Stimulated activated CD8-positive, alpha-beta memory T cell treated with anti-CD3 and anti-CD28 coated beads, Interleukin-2, amount 100 ng/mL, for 48 hours (primary cell): ENCODE measurements at places on chromosomes 2 and 18.

GRCh38 chr18:79519751-79520477, 124.2 kb downstream of the NFATC1 start:
- DNase-seq: no peak

DNA sequence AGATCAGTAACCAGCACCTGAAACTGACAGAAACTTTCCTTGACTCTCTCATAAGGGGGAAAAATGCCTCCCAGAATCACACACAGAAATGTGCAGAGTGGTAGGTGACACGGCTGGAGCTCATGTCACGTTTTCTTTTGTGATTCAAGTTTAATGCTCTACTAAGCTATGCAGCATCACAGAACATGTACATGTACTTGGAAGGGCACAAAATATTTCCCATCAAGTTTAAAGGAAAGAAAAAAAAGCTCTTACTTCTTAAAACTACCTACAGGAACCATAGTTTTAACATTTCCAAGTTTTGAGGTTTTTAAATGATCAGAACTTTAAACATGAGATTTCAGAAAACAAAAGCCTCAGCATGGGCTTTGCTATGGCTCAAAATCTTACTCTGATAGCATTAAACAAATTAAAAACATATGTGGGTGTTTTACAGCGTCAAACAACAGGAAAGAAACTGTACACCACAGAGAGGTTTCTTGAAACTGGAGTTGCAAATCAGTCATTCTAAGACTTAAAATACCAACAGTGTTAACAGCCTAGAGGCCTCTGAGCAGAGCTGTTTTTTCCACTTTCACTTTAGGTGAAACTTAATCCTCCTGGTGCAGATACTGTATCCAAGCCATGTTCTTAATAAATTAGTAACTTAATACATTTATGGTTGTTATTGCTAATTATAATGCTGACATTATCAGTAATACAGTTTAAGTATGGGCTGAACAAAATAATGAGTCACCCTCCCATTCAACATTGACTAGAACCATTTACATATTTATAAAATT, 30.1 kb downstream of the MBP start:
- no peak for DNase-seq

GRCh38 chr2:54687595-54688152, 35.8 kb upstream of the EML6 start:
- DNase-seq: no peak

DNA sequence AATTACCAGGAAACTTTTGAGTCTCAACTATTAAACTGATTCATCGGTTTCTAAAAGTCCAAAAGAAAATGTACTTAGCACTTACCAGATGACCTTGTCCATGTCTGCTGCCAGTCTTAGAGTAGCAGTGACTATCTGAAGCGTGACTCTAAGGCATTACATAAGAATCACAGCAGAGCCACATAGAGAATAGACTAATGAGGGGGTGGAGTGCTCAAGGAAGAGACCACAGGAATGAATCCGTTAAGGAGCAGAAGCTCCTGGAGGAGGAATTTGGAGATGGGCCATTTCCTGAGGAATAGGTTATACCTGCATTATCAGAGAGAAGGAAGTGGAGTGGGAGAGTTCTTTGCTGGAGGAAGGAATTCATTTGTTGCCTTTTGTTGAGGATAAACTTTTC, 116.0 kb downstream of the MAP3K20 start:
- no peak for DNase-seq

DNA sequence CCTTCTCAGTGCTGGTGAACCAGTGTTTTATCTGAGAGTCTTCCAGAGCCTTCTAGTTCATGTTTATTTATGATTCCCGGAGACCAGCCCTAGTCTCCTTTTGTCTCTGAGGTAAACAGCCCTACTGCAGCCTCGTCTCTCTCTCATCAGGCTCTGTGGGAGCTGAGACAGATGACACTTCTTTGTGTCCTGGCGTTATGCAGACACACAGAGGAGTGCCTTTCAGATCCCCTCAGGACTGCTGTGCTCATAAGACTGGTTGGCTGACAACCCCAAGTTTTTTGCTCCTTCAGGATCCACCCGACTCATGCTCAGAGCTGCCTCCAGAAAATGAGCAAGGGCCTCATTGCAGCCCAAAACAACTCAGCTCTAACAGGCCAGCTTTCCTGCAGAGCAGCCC, 523.8 kb upstream of the SPHKAP start:
- no peak for DNase-seq

DNA sequence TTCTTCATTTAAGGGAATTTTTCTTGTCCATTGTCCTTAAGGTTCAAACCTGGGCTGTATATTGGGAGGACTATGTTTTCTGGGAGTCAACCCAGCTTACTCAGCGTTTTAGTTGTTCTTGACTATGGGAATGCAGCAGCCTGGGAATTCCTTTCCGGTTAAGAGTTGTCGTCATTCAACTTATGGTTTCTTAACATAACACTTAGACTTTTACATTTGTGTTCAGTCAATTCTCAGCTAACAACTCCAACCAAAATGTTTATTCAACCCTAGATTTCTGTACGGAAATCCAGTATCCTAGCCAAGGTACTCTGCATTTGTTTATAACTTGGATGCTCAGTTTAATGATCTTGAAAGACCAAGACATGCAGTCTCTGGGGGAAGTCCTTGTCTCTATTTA, 960.9 kb downstream of the CBLN2 start:
- no peak for DNase-seq

DNA sequence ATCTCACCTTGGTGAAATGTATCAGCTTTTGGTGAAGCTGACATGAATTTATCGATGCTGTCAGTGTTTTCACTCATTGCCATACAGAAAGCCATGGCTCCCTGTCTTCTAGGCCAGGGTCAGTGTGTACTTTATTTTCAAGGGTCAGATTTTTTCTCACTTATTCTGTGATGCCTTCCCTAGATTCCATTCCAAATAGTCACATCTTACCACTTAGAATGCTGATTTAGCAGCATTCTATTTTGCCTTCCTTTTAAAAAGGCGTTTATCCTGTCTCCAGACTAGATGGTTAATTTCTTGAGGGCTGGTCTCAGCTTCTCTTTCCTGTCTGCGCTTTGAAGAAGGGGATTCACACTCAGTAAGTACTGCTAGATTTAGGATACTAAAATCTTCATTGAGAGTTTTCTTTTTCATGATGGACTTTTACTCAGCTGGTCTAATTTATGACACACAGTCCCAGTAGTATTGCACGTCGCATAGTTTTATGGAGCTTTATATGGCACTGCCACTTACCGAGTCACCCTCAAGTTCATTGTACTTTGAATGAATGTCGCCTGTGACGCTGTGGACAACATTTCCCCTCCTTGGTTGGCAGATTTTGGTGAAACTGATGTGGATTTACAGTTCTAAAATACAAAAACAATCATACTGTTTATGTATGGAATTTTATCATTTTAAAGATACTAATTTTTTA, 194.0 kb downstream of the ZNF407 start:
- no peak for DNase-seq

DNA sequence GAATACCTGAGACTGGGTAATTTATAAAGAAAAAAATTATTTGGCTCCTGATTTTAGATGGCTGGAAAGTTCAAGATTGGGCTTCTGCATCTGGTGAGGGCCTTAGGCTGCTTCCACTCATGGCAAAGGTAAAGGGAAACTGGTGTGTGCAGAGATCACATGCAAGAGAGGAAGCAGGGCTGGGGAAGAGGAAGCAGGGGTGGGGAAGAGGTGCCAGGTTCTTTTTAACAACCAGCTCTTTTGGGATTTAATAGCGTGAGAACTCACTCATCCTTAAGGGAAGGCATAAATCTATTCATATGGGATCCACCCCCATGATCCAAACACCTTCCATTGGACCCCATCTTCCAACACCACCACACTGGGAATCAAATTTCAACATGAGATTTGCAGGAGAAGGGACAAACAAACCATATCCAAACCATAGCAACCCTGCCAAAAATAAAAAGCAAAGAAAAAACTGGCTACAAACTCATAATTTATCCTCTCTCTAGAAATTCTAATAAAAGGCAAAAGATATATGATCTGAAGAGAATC, 30.4 kb downstream of the PRKRA start:
- no peak for DNase-seq

GRCh38 chr2:185978634-185979407, 240.2 kb downstream of the FSIP2 start:
- DNase-seq: no peak

DNA sequence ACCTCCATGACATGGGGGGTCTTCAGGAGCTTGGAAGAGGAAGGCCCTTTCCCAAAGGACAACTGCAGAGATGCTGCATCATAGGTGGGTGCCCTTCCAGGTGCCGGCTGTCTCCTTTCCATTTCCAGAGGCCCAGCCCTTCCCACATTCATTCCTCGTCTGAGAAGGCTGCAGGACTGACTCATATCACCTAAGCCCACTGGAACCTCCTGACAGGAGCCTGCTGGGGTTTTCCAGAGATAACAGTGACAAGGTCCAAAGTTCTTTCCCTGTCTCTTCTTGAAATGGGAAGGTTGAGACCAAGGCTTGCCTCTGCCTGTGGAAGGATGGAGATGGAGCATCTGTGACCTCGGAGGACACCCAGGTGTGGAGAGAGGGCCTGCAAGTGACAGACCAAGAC, 3.6 kb upstream of the PRSS56 start:
- no peak for DNase-seq

DNA sequence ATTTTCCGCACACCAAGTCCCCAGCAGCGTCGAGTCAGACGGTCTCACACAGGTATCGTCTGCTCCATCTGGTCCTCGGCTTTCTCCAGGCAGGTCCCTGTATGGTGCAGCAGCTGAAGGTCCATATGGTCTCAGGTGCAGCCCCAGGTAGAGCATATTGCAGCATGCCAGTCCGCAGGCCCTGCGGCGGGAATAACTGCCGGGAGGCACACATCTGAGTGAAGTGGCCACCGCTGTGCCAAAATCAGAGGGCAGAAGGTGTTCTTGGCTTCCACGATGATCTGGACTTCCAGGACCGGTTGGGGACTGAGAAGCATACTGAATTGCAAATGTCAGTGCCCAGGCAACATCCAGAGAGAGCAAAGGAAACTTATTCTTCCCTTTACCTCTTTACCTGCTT, 320.3 kb downstream of the RNF144A start:
- DNase-seq: no peak

DNA sequence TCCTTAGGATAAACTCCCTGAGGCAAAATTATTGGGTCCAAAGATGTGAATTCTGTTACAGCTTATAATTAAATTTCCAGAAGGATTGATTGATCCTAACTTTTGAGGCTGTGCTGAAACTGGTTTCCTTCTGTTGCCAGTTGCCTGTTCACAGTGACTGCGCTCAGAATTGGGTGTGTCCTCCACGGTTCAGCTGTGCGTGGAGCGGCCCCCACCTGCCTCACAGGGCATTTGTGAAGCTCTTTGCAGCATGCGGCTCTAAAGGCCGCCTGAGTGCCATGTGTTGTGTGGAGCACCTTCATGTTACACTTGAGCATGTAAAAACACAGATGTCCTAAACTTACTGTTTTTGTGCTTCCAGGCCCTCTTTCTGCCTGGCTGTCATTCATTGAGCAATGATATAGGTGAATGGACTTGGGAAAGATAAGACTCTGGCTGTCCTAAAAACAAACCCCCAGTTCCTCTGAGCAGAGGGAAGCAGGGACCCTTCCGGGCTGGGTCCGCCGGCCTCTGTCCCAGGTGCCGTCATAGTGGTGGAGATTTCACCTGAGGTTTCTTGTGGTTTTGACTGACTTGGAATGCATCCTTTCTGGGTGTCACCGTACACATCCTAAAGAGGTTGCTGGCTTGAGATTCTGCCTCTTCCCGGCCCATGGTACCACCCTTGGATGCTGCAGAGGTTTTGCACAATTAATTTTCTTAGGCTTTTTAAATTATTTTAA, 173.6 kb downstream of the LDLRAD4 start:
- no peak for DNase-seq

DNA sequence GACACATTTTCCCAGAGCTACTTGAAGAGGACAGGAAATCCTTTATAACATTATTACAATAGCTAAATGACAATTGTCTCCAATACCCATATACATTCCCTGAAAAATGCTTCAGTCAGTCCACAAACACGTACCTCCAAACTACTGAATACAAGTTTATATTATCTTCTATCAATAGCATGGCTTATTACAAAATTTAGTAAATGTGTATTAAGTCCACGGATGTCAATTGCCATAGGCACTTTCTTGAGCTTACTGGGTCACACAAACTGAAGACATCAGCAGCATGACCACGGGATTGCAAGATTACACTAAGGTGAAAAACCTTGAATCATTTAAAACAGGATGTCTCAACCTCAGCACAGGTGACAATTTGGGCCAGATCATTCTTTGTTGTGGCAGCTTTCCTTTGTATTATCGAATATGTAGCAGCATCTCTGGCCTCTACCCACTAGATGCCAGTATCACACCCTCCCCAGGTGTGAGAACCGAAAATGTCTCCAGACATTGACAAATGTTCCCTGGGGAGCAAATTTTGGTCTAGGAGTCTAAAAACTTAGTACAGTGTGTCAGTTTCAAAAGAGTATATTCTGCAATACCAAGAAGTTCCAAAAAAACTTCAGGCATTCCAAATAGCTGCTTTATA, 1.4 kb downstream of the MBD2 start:
- no peak for DNase-seq

DNA sequence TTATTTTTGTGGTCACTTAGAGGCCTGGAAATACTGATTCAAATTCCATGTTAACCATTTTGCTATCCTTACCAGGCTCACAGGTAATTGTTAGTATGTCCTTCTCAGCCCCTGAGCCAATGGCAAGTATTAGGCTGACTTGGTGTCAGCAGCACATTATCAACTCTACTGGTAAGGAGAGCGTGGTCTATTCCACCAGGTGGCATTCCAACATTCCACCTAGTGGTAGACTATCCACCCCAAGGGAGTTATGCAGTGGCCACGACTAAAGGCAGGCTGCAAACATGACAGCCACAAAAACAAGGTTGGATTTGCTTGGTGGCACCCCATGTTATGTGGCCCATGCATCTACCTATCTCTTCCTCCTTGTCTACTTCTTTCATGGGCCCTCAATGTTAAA, 31.8 kb upstream of the GCC2 start:
- no peak for DNase-seq

DNA sequence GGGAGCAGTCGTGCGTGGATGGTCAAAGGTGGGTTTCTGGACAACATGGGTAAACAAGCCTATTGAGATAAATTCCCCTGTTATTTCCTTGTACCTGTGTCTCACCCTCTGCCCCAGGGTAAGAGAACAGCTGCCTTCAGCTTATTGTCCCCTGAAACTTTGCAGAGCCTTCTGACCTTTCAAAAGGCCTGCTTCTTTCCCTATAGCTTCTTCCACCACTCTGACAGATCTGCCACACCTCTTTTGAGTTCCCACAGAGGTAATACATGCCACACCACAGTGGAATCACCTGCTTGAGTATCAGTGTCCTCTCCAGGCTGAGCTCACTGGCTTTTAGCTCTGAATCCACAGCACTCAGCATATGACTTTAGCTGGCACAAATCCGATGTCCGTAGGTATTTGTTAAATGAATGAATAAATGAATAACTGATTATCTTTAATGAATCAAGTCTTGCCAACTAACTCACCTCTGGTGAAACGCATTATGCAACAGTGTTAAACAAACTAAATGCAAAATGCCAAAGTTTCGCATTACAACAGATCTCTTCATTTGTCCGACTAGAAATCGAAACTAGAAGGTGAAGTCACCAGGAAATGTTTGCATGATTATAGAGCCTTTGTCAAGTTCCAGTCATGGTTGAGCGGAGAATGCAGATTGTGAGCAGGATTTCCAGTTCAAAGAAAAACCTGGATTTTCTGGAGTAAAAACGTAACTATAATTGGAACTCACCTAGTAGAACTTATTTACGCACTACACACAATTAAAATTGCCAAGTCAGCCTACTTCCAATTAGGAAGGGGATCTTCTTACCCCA, 16.4 kb downstream of the DYNAP start:
- no peak for DNase-seq
